Activated CD8-positive, alpha-beta memory T cell treated with anti-CD3 and anti-CD28 coated beads for 48 hours (primary cell): ENCODE measurements at places on chromosomes 5 and 9.
A peak's percentile ranks its signal among the peaks of the same experiment; 100 is the strongest.

DNA sequence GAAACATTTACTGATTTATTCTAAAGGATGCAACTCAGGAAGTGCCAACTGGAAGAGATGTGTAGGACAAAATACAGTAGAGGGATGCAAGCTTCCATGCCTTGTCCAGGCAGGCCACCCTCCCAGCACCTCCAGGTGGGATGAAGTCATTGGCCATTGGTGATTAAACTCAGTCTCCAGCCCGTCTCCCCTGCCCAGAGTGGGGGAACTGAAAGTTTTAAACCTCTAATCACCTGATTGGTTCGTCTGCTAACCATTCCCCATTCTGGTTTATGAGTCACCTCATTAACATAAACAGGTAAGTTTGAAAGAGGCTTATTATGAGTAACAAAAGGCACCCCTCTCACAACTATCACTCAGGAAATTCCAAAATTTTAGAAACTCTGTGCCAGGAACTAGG, 8.1 kb downstream of the TNFAIP8 start:
- no peak for DNase-seq

DNA sequence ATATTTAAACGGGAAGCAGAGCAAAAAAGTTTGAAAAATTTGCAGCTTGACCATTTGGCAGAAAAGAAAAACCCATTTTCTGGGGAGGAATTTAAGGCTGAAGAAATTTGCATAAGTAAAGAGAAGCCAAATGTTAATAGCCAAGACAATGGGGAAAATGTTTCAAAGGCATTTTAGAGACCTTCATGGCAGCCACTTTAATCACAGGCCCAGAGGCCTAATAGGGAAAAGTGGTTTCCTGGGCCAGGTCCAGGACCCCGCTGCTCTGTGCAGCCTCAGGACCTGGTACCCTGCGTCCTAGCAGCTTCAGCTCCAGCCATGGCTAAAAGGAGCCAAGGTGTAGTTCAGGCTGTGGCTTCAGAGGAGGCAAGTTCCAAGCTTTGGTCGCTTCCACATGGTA, 507.3 kb downstream of the SLCO4C1 start:
- no peak for DNase-seq

- DNase-seq = no peak
Observed at GRCh38 chr5:135498637-135498995, 37.1 kb downstream of the NEUROG1 start.

DNA sequence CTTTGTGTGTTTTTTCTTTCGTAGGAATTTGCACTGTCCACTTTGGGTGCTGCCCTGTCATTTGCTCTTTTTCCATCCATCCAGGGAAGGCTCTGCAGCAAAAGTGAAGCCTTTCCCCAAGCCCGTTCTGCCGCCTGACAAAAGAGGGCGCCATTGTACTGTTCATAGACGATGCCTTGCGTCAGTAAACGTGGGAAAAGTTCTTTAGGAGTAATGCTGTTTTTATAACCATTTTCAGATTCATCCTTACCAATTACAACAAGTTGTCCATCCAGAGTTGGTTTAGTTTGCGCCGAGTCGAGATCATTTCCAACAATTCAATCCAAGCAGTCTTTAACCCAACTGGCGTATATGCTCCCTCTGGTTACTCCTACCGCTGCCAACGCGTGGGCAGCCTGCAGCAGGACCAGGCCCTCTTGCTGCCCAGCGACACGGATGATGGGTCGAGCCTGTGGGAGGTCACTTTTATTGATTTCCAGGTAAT, 34.3 kb upstream of the RPS23 start:
- DNase-seq = no peak

- DNase-seq = no peak
Observed at GRCh38 chr9:137286975-137287383, 9.5 kb downstream of the TOR4A start.

- no peak for DNase-seq
Observed at GRCh38 chr9:128024761-128025308, 42.3 kb downstream of the NAIF1 start.

DNA sequence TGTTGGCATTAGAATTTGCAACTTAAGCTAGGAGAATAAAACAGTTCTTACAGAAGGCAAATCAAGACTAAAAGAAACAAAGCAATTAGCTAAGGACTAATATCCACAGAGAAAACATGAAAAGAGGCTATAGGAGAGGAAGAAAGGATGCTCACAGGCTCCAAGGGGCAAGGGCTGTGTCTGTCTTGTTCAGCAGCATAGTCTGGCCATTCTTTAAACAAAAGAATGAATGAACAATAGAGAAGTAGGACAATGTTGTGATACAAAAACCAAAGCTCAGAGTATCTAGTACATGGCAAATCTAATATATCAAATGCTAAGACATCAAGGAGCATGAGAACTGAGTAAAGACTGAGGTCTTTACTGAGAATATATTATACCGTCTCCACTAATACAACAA, 39.5 kb downstream of the PLPP1 start:
- no peak for DNase-seq

- DNase-seq = no peak
Observed at GRCh38 chr5:76641514-76642120, 18.4 kb upstream of the F2RL2 start.

DNA sequence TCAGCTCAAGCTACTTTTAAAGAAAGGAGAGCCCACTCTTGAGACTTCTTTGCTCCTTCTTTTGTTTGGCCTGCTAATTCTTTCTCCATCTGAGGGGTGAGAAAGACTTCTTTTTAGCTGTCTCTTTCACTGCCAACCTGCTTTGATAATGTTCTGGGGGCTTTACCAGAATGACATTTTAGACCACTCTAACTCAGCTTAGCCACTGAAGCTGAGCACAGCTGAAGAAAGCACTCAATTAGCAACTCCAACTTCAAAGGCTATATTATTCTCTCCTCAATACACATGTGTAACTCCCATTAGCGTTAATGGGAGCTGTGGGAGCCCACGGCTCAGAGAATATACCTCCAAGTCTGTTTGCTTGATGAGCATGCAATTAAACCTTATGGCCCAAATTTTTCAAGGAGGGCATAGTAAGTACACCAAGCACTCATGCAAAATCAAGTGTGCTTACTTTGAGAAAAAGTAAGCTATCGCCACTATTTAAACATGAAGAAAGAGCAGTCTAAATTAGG, 815.4 kb upstream of the DMAC1 start:
- no peak for DNase-seq

DNA sequence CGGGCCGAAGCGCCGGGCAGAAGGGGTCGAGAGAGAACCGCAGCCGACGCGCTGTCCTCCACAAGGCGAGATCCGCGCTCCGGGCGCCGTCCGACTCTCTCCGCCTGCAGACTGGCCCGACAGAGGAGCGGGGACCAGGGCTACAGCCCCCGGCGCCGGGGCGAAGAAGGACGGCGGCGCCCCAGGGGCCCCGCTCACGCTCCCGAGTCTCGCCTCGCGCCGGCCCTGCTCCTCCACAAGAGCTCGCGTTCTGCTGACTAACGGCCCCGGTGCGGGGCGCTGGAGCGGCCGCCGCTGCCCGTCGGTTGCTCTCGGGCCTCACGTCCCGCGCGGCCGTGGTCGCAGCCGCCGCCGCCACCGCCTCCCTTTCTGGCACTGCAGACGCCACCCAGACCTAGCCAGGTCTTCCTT, 338 bp downstream of the ABHD17B start:
- DNase-seq = peak; percentile 2

DNA sequence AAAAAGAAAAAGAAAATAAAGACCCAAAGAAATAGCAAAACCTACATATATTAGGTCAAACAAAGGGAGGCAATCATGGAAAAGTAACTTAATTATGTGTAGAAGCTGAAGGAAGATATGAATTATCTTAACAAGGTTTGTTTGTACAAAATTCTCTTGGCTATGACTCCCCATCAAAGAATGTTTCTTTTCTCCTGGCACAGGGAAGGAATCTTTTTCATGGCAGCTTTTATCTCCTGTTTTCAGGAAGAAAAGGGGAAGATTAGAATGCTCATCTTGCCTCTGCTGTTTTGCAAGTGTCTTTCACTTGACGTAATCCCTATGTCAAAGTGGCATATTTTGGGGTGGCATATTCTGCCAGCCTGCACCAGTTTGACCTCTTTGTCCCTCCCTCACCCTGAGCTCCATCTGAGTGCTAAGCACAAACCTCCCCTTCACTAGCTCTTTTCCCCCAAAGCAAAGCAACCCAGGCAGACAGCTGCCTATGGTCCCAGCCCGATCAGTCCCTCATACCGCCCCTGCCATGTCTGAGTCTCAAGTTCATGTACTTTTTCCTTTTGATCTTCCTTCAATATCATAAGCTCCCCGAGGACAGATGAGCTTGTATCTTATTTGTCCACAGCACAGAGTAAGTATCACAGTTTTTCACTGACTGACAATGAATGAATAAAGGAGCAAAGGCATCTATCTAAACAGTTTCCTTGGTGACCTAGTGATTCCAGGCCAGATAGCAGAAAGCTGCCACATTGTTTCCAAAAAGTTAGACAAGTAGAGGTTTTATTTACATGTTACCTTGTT, 242.8 kb upstream of the ANKRD55 start:
- no peak for DNase-seq

DNA sequence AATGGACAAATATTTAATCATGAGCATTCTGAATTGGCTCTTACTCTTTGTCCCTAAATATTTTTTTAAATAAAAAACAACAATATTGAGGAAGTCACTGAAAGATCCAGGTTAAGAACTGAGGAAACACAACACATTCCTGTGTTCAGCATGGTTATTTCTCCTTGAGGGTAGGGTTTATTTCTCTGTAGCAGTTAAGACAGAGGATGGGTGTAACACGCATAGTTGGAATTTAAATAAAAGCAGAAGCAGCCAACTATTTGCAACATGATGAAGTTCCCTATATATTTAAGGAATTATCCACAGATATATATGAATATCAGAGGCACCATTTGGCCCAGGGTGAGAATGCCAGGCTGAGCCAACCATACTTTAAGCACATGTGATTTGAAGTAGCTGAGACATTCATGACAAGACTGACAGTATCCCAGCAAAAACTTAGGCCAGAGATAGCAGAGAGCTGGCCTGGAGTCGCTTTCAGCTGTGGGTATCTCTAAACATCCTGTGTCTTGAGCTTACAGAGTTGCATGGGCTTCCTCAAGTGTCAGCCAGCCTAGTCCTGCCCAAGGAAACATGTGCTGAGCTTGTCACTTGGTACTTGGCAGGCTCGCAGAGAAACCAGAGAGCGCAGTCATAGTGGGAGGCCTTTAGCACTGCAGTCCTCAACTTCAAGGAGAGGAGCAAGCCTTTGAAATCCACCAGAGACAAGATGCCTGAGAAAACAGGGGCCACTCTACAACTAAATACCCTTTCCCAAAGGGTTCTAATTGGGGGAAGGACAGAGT, 43.6 kb downstream of the SEMA5A start:
- no peak for DNase-seq

DNA sequence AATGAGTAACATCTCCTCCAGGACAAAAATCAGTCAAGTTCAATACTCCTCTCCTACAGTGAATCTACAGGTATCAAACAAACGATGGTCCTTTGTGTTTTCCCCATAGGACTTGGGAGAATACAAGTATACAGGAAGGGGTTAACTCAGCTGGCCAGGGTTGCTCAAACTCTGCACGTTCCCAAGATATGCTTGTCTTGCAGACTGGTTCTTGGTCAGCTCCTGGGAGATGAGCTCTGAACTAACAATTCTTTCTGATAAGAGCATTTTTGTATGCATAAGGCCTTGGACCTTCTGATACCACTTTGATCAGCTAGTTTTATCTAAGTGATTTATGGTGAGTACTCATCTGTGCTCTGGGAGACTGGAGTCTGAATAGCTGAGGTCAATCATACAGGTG, 42.1 kb downstream of the LOX start:
- no peak for DNase-seq
